Purkinje cell (primary cell): ENCODE measurements at places on chromosomes 12 and 14. TPM values are rescaled to one million over a fixed set of nuclear protein-coding genes. Genes with fewer than 3 reads are reported as not detected.

The KRT6B gene
- not detected in 2 replicates for polyA plus RNA-seq

The NOS1 gene
- polyA plus RNA-seq = 0.17 TPM in 1 of 2 replicates, not detected in the other

The DPF3 gene
- 5.0 and 7.3 TPM in 2 replicates for polyA plus RNA-seq

The LGR5 gene
- polyA plus RNA-seq = not detected in 2 replicates

The C14orf180 gene
- not detected in 2 replicates for polyA plus RNA-seq

The NKX2-1 gene
- polyA plus RNA-seq = not detected in 2 replicates

The KCNJ8 gene
- polyA plus RNA-seq = 3.9 and 4.6 TPM in 2 replicates

The IL23A gene
- not detected in 2 replicates for polyA plus RNA-seq

The MDGA2 gene
- polyA plus RNA-seq = 39.2 and 39.8 TPM in 2 replicates

The SLC6A13 gene
- 3.5 and 6.5 TPM in 2 replicates for polyA plus RNA-seq

The CNTN1 gene
- 115 and 141 TPM in 2 replicates for polyA plus RNA-seq
